ENCODE measurements at places on chromosomes 16 and 17.

DNA sequence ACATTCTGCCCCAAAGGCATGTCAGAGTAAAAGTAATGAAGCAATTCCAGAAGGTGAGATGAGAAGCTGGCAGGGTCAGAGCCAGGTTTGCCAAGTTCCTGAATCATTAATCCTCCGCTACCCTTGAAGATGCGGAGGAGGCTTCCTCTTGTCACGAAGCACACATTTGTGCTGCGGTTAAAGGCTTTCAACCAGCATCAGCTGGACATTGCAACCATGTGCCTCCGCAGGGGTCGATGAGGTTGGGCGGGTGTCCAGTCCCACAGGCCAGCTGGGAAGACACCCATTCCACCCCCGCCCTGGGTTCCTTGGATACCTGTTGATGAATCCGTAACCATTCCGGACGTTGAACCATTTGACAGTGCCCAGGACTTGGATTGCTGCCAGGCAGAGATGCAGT lies 1.3 kb downstream of the YBX2 start:
- peak; percentile 56 for DNase-seq

GRCh38 chr16:9191274-9191850 lies 99.9 kb downstream of the HAPSTR1 start:
- no peak for DNase-seq

- DNase-seq: no peak
Measured at GRCh38 chr16:86485746-86486145, 24.6 kb upstream of the FOXF1 start.

DNA sequence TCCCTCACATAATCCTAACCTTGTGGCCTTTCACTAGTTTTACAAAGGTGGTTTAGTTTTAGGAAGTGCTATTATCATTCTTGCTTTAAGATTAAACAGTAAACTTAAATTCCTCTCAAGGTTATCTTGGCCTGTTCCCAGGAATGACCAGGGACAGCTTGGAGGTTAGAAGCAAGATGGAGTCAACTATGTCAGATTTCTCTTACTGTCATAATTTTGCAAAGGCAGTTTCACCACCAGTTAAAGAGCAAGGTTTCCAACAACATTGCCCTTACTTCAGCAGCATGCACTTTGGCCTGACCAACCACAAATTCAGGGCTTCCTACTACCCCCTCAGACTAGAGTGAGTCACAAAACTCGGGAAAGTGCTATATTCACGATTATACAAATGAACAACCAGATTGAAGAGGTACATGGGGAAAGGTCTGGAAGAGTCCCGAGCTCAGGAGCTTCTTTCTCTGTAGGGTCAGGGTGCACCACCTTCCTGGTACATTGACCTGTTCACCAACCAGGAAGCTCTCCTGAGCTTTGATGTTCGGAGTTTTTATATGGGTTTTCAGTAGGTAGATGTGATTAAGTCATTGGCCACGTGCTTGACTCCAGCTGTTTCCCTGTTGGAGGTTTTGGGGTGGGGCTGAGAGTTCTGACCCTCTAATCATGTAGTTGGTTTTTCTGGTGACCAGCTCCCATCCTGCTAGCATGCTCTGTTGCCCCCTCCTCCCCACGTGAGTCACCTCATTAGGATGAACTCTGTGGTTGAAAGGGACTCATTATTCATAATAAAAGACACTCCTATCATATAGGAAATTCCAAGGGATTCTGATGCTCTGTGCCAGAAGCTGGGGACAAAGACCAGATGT lies 19.4 kb downstream of the RHOT1 start:
- no peak for DNase-seq

Data from MV-4-11 (cell line).